ENCODE measurements at places on chromosomes 7 and 10. TPM values are rescaled to one million over a fixed set of nuclear protein-coding genes. Genes with fewer than 3 reads are reported as not detected.
A peak's percentile ranks its signal among the peaks of the same experiment; 100 is the strongest.

Gene AKR1C8
- total RNA-seq = 0.69 TPM

DNA sequence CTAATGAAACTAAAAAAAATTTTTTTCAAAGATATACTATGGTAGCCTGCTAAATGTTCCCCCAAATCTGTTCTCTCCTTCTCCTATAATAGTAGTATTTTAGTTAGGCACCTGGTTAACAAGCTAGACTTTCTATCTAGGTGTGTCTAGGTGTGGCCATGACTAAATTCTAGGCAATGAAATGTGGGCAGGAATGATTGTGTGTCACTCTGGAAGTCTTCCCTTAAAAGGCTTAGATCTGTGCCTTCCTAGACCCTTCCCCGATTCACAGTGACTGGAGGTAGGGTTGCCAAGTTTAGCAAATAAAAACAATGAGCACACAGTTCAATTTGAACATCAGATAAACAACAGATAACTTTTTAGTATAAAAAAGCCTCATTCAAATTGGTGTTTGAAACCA is 8.3 kb upstream of the ARHGAP21 start:
- DNase-seq = no peak

DNA sequence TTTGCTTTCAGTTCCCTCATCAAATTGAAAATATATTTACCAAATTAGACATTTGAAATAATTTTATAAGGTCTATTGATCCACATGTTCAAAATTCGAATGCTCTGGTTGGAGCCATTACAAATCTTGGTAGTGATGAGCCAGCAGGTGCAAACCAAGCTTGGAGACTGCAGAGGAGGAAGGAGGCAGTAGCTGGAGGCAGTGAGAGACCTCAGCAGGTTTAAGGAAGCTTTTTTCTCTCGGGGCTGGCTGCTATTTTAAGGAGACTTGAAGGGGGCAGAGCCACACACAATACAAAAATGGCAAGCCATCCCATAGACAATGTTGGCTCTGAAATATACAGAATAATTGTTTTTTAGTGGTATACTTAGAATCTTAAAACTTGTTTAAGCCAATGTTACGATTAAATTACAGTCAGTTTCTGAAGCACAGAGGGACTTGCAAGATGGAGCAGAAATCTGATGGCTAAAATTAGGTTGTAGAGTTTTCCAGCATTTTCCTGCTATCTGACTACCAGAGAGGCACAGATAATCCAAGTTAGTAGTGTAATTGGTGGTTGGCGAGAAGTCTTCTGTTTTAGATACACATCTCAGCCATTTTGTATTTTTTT is 185.8 kb downstream of the SNX10 start:
- no peak for DNase-seq

DNA sequence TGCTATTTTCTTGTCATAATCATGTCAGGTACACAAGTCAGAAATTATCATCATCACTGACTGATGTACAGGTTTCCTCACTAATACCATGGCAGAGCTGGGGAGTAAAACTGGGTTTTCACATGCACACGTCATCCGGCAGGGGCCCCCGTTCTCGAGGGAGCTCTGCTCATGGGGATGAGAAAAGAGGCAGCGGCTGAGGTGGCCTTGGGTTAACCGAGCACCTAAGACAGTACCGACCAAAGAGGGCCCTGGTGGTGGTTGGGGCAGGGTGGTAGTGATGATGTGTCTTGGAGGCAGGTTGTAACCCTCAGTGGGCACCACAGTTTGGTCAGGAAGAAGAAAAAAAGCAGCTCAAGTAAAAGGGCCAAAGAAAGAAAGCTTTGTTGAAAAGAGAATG is 12.1 kb upstream of the TRPV6 start:
- no peak for DNase-seq

- no peak for DNase-seq
These were observed 1111.6 kb upstream of the SORCS1 start for GRCh38 chr10:108275895-108276685.

GRCh38 chr7:158302274-158303070 is 285.2 kb downstream of the PTPRN2 start:
- no peak for DNase-seq

- DNase-seq = no peak
These were observed 423.9 kb downstream of the NEBL start for GRCh38 chr10:20473023-20473760.

DNA sequence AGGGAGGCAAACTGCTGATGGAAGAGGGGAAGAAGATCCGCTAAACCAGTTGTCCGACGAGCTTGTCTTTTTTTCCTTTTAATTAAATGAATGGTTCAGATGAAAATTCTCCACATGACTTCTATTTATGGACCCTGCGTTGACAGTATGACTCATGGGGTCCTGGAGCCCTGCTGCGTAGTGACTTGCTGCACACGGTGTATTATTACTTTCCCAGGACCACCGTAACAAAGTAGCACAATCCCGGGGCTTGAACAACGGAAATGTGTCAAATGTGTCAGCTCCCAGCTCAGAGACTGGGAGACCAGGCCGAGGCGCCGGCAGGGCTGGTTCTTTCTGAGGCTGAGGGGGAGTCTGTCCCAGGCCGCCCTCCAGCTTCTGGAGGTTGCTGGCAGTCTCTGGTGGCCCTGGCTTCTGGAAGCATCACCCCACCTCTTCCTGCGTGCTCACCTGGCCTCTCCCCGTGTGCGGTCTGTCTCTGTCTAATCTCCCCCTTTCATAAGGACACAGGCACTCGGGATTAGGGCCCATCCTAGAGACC is 33.8 kb upstream of the MNX1 start:
- no peak for DNase-seq

Gene OR2A42
- total RNA-seq = not detected

Gene ZNF736
- 50.0 TPM for total RNA-seq

- no peak for DNase-seq
These were observed 287.4 kb downstream of the C7orf25 start for GRCh38 chr7:42624471-42624870.

DNA sequence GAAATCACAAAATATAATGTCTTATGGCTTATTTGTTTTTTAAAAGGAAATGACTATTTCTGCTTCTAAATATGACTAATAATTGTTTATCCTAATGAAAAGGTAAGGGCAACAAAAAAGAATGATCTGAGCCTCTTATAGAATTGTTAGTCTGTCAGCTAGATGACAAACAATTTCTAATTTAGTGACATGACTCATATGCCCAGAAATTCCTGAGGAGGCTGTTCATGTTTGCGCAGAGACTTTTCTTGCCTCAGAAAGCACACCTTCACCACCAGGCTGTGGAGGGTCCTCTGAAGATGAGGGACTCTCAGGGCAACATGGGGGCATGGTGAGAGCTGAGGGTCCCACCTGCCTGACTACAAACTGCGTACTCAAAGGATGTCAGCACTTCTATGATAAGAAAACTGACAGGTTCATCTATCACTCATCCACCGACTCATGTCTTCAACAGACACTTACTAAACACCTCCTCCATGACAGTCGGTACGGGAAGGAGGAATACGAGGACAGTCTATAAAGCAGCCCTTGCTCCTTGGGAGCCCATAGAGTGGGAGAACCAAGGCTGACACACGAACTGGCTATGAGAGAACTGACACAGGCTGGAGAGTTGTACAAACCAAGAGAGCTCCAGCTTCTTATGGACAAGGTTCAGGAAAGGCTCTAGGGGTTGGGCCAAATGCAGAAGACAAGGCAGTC is 102.0 kb downstream of the PKD1L1 start:
- no peak for DNase-seq

GRCh38 chr7:93015779-93016481 is 101.8 kb downstream of the SAMD9 start:
- no peak for DNase-seq

DNA sequence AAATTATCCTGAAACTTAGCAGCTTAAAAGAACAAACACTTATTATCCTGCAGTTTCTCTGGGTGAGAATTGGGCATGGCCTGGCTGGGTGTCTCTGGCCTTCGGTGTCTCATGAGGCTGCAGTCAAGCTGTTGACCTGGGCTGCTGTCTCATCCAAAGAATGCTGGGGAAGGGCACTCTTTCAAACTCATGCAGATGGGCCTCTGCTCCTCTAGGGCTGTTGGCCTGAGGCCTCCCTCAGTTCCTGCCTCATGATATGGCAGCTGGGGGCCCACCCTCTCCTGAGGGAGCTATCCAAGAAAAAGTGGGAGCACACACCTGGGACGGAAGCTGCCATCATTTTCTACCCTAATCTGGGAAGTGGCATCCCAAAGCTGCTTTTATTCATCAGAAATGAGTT is 43.6 kb downstream of the DRGX start:
- no peak for DNase-seq

GRCh38 chr10:28429573-28430216 is 103.2 kb upstream of the WAC start:
- DNase-seq = no peak

Gene NYAP1
- total RNA-seq = 0.64 TPM

Gene OLAH
- total RNA-seq = not detected

Gene TWIST1
- not detected for total RNA-seq

GRCh38 chr7:4343272-4344247 is 338.5 kb upstream of the FOXK1 start:
- DNase-seq = no peak

DNA sequence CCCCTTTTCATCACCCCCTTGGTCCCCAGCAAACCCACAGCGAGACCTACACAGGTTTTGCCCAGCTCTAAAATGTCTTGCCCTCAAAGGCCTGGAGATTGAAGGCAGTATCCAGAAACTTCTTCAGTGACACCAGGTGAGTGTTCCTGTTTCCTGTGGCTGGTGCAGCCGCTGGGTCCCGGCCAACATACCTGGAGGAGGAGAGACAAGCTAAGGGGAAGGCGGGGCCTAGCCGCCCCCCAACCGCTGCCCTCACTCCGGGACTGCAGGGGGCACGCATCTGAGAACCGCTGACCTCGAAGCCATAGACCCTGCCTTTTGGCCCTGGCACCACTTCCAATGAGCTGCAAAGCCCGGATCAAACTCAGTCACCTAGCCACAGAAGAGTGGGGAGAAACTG is 27.0 kb downstream of the OGDHL start:
- DNase-seq = no peak

GRCh38 chr10:8112942-8113442 is 58.5 kb downstream of the GATA3 start:
- DNase-seq = no peak

Gene ATP6V0E2
- total RNA-seq = 38.0 TPM

DNA sequence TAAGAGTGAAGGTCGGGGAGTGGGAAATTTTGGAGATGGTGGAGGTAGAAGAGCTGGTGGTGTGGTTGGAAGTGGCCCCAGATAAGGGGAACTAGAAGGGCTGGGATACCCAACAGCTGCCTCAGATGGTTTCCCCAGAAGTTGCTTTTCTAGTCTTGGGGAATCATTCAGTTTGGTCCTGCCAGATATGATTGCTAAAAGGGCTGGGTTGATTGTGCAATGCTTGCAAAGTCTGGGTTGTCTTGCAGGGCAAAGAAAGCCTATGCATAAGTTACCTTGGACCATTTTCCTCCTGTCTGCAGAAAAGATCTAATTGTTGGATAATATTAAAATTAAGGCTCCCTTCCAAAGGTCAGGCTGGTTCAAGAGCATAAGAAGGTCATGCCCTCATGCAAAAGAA is 213.8 kb upstream of the ZNF804B start:
- DNase-seq = no peak

- DNase-seq = no peak
These were observed 71.4 kb upstream of the DYNC1I1 start for GRCh38 chr7:95700917-95701316.

Gene SPDYE1
- not detected for total RNA-seq

Gene ZNF488
- not detected for total RNA-seq

- DNase-seq = no peak
These were observed 177.2 kb upstream of the DKK1 start for GRCh38 chr10:52136921-52137320.

Gene ZMIZ1
- total RNA-seq = 24.5 TPM

Gene ASB10
- total RNA-seq = not detected

DNA sequence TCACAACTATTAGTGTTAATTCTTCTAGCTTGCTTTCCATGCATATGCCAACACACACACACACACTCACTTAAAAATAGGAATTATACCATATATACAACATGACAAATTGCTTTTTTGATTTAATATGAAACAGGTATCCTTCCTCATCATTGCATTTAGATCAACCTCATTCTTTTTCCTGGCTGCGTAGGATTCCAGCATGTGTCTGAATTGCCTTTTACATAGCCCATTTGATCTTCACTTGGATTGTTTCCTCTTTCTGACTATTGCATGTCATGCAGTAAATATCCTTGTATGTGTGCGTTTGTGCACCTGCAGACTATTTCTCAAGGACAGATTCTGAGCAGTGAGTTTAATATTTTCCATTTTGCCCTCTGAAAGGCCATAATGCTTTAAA is 28.2 kb downstream of the TACR2 start:
- no peak for DNase-seq

- no peak for DNase-seq
These were observed 272.3 kb upstream of the C7orf33 start for GRCh38 chr7:148318102-148318811.

DNA sequence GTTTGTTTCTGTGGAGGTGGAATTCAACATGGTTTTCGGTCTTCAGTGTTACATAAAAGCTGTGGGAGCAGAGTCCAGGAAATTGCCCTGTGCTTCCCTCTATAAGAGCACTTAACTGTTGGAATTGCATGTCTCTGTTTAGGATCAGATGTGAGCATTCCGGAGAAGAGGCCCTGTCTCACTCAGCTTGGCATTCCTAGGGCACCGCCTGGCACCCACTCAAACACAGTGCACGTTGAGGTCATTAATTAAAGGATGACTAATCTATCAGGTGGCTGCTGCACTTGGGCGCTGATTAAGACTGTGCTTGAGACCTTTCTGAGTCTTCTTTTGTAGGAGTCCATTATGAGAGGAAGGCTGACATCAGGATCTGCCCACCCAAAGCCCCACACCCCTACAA is 82.8 kb upstream of the VIPR2 start:
- DNase-seq = no peak

DNA sequence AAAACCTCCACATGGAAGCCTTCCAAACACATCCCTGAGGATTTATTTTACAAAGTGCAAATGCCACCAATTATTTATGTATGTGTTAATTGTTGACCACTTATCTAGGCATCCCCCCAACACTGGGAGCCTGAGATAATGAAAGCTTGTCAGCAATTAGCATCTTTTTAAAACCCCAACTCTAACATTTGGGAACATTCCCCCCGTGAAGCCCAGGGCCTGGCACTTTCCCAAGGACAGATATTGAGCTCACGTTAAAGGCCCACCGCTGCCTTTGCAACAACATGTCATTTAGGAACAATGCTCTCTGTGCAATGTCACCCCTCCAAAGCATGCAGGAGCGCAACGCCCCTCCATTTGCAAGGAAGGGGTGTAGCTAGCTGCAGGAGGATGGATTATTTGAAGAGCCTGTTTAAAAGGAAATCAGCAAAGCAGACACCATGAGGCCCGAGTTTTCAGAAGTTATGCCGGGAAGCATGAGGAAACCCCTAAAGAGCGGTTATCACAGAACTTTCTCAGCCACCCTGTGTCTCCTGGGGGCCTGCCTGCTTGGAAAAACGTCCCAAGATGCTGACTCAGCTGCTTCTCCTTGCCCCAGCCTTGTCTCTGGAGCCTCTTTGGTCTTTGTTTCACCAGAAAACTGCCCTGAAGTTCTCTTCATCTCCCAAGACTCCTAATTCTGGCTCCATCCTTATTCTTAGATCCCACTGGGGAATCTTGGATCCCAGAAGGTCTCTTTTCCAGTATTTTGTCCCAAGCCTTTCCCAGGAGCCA is 444.1 kb downstream of the GRID1 start:
- DNase-seq = no peak

GRCh38 chr7:89623018-89623672 is 531.1 kb upstream of the STEAP1 start:
- peak; percentile 53 for DNase-seq

Gene GLCCI1
- 26.5 TPM for total RNA-seq

Gene HOXA2
- not detected for total RNA-seq

- no peak for DNase-seq
These were observed 813.0 kb downstream of the TYW1 start for GRCh38 chr7:67809586-67809985.
